ENCODE measurements at places on chromosomes 7 and 10.

GRCh38 chr7:22632674-22633073 is 94.3 kb upstream of the IL6 start:
- no peak for DNase-seq

DNA sequence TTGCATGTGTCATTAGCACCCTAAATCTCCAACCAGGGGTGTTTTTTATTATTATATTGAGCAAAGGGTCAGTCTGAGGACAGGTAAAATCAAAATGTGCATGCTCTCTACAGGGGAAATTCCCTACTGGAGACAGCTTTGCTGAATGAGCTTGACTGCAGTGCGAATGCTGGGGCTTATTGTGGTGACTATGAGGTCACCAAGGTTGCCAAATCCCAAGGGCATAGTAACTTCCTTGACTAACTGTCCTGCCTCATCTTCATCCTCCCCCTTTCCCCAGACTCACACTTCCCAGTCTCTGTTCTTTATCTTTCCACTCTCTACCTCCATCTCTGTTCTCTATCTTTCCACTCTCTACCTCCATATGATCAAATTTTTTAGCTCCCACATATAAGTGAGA is 22.9 kb upstream of the AOC1 start:
- DNase-seq = no peak

- DNase-seq = no peak
These were observed 4.8 kb downstream of the EGR2 start for GRCh38 chr10:62811159-62811875.

- DNase-seq = no peak
These were observed 63.1 kb downstream of the PYROXD2 start for GRCh38 chr10:98351831-98352402.

DNA sequence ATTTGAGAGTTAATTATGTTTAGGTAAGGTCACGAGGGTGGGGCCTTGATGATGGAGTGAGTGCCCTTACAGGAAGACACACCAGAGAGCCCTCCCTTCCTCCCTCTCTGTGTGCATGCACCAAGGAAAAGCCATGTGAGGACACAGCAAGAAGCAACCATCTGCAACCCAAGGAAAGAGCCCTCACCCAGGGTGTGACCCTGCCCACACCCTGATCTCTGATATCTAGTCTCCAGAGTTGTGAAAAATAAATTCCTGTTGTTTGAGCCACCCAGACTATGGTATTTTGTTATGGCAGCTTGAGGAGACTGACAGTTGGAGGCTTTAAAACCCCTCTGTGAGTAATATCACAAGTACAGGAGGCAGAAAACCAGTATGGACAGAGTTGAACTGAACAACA is 15.0 kb upstream of the MCM10 start:
- no peak for DNase-seq

DNA sequence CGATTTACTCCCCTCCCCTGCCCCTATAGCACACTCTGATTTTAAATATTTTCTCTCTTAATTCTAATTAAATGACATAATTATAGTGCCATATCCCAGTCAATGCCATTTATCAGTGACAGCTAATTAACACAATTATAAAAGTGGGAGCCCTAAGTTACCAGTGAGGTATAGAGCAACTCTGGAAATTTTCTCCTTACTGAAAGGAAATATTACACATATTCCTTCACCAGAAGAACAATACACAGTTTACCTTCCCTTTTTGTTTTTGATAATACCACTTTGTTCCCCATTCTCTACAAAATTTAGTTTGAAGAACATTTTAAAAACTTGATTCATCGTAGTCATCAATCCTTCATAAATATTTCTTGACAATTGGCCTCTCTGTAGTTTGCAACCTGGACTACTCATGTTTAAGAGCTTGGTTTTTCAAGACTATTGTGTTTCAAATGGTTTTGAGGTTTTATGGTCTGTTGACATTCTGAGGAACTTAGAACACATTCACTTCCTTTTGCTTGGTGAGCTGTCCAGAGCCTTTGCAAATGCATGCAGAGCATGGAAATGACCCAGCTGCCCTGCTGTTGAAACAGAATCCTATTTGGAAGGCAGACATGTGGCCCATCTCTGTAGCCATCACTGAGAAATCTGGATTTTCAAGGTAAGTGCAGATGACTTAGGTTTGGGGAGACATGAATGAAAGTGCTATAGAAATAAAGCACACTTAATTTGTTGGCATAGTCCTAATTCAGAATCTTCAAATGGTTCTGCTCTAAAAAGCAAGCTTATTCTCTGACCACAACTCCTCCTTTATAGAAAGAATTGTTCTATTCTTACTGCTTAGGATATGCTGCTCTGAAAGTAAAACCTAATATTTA is at the start of gene GPR141:
GPR141 (plus strand) TSS at position 521 of the 875 bp plus-strand sequence. CDS start 56,628 bp downstream, outside the sequence.
- no peak for DNase-seq

GRCh38 chr7:88147341-88147740 is 72.5 kb downstream of the SRI start:
- DNase-seq = no peak

DNA sequence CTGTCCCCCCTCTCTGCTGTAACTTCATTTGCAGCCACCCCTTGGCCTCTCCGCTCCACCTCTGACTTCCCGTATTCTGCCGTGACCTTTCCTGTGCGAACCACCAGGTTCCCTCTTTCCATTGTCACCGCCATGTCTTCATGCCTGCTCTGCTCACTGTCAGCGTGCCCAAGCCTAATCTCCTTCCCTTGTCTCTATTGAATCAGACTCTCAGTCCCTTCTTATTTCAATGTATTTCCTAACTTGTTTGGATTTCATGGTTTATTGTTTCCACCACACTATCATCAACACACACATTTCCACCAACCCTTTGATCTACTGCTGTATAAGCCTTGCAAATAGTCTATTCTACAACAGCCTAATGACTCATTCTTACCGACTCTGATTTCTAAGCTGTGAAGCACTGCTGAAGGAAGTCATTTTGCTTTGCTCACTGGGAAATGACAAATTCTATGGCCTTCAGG is 30.0 kb upstream of the INHBA start:
- DNase-seq = no peak

GRCh38 chr7:22823142-22823497 is 471 bp upstream of the TOMM7 start:
- peak; percentile 5 for DNase-seq

DNA sequence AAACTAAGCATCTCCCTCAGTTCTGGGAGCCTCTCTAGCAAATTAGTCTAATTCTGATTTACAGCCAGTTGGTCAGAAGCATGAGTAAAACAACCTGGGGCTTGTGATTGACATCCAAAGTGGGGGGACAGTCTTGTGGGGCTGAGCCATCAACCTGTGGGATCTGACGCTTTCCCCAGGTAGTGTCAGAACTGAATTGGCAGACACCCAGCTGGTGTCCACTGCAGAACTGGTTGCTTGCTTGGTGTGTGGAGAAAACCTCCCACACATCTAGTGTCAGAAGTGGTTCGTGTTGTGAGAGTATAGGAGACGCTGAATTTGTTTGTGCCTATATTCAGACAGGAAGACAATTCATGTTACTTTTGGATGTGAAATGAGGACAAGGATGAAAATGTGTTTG is 92.2 kb upstream of the PDCD4 start:
- DNase-seq = no peak

- no peak for DNase-seq
These were observed 183.4 kb upstream of the ADCY1 start for GRCh38 chr7:45390731-45391130.

GRCh38 chr10:103910442-103911012 is 7.5 kb downstream of the STN1 start:
- no peak for DNase-seq

GRCh38 chr7:78720066-78720465 is 733.4 kb downstream of the MAGI2 start:
- no peak for DNase-seq

- no peak for DNase-seq
These were observed 125.4 kb downstream of the AUTS2 start for GRCh38 chr7:69723663-69724062.

DNA sequence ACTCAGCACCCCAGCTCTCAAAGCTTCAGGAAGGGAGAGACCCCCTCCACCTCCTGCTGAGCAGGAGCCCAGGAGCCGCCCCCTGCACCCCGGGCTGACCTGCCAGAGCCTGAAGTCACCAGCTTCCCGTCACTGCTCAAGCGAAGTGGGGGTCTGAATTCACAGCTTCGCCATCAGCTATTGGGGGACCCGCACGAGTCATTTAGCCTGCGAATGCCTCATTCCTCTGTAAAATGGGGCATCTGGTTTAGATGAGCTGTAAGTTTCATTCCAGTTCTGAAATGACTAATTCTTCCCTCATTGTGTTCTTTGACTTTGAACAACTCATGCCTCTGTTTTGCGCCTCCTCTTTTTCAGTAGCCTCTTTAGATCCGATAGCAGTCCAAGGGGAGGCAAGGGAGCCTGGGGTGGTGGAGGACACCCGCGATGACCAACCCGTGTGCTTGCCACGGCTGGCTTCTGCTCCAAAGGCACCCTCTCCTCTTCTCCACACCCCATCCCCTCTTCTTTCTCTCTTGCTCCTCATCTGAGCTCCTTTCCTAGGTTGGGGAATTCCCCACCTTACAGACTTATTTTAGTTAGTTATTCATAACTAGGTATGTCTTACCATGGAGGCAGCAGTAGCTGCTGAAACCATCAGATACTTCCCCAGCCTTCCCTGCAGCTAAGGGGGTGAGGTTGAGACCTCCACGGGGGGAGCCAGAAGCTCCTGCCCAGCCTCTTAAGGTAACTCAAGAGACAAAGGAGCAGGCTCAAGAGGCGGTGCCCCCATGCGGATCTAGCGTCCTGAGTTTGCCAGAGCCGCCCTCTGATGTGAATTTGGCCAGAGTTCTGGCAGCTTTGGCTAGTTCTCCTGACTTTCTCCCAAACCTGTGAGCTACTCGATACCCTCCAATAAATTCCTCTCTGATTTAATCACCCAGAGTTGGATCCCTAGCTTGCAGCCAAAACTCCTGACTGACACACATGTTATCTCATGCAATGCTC is 47.7 kb downstream of the RBM17 start:
- no peak for DNase-seq

GRCh38 chr7:17680943-17681351 is 259.3 kb downstream of the SNX13 start:
- DNase-seq = no peak

DNA sequence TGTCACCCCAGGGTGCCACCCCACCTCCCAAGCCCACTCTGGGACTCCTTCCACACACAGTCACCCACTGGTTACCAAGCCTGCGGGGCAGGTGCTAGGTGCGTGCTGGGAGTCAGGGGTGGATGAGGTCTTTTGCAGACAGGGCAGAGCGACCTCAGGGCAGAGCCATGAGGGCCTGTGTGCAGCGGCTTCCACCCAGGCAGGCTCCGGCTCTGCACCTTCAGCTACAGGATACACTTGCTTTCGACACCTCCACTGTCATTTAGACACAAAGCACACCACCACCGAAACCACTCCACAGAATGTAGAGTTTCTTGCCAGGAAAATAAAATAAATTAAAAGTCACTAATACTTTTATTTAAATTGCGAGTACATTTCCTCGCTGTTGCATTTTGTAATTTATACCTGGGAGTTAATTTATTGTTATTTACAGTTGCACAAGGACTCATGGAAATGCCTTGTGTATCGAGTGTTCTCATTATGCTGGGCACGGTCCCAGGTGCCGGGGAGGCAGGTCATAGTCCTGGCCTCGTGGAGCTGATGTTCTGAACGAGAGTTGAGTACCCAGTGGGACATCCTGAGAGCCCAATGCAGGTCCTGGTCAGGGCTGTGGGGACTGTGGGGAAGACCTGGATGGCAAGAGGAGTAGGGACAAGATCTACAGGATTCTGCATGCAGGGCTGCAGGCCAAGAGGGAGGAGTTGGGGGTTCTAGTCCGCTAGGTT is 127.8 kb downstream of the CUX1 start:
- no peak for DNase-seq

DNA sequence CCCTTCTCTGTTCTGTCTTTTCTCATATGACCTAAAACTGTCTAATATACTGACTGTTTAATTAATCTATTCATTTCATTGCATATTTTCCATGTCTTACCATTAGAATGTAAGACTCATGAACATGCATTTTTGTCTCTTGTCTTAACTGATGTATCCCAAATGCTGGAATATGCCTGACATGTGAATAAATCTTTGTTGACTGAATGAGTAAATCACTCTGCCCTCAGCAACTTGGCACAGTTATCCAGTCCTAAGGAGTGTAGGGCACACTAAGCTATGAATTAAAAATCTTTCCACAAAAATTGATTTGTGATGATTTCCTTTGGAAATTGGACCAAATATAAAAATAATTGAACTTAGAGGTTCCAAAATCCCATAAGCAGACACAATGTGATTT is 111.3 kb downstream of the ETV1 start:
- DNase-seq = no peak

DNA sequence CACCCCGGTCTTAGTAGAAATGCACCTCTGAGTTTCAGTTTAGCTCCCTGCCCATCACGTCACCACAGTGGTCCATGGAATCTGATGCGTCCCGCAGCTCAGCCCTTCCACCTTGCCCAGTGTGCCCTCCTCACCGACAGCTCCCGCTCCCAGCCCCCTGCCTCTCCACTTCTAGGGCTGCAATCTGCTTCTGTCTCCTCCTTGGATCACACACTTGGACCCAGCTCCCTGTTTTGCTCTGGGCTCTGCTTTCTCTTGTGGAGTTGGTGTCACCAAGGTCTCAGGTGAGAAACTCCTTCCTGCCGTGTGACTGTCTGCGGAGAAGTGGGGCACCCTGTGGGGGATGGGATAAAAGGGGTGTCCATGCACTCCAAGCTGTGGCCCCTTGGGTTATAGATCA is 37.9 kb downstream of the GPR26 start:
- DNase-seq = no peak

- DNase-seq = no peak
These were observed 77.3 kb downstream of the CDC14C start for GRCh38 chr7:49001610-49002033.
